ENCODE measurements at places on chromosomes 11 and 22. TPM values are rescaled to one million over a fixed set of nuclear protein-coding genes. Genes with fewer than 3 reads are reported as not detected.

MS4A6A gene
- polyA plus RNA-seq: 18.0 TPM

SLC22A9 gene
- polyA plus RNA-seq: 0.03 TPM

CCDC116 gene
- 1.2 TPM for polyA plus RNA-seq

OR8D1 gene
- not detected for polyA plus RNA-seq

OR5D14 gene
- not detected for polyA plus RNA-seq

TPH1 gene
- 0.36 TPM for polyA plus RNA-seq

MUC15 gene
- 5.6 TPM for polyA plus RNA-seq

KCNJ1 gene
- polyA plus RNA-seq: 69.9 TPM

ANO3 gene
- polyA plus RNA-seq: 4.7 TPM

NAALAD2 gene
- 21.8 TPM for polyA plus RNA-seq

DKK3 gene
- polyA plus RNA-seq: 69.5 TPM

GUCY1A2 gene
- polyA plus RNA-seq: 2.5 TPM

TTC36 gene
- polyA plus RNA-seq: 2.9 TPM

EHF gene
- 32.7 TPM for polyA plus RNA-seq

TEX12 gene
- polyA plus RNA-seq: not detected

UBQLN3 gene
- polyA plus RNA-seq: not detected

TBX10 gene
- not detected for polyA plus RNA-seq

OR2AG1 gene
- not detected for polyA plus RNA-seq

CHRDL2 gene
- polyA plus RNA-seq: 0.35 TPM

LTBP3 gene
- 148 TPM for polyA plus RNA-seq

OR51B4 gene
- polyA plus RNA-seq: 0.18 TPM

MEI1 gene
- polyA plus RNA-seq: 2.0 TPM

GPR83 gene
- 0.62 TPM for polyA plus RNA-seq

SOX10 gene
- 2.3 TPM for polyA plus RNA-seq

KRTAP5-2 gene
- polyA plus RNA-seq: not detected

OR2AG2 gene
- 0.07 TPM for polyA plus RNA-seq

SERPIND1 gene
- 2.7 TPM for polyA plus RNA-seq

OR5A1 gene
- polyA plus RNA-seq: 0.01 TPM

OLFML1 gene
- polyA plus RNA-seq: 25.9 TPM

WT1 gene
- polyA plus RNA-seq: 231 TPM

IRAG1 gene
- 9.5 TPM for polyA plus RNA-seq
